ENCODE measurements at places on chromosomes 5 and 9.

GRCh38 chr5:173315495-173316338, 12.5 kb downstream of the STC2 start:
- DNase-seq: no peak

- DNase-seq: no peak
Measured at GRCh38 chr5:124057724-124058231, 545.8 kb downstream of the CSNK1G3 start.

DNA sequence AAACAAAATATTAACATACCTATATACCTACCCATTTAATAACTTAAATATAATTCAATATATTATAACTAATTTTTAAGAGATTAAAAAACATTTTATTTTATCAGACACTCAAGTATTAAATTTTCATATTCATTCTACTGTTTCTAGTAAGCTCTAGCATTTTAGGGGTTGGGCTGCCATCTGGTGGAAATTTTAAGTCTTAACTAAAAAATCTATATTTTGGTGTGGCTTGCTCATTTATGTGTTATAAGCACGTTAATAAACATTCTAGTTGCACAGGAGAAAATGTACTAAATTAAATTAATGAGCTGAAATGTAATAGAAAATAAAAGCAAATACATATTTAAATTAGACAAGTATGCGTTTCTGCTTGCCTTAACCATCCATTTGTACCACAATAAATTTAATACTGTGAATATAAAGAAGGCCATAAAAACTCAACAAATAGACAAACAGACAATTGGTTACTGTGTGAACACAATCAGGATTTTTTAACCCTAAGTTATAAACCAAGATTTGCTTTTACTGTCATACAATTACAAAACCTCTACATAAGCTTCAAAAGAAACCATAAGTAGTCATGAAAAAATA, 1728.3 kb upstream of the CDH9 start:
- DNase-seq: no peak

DNA sequence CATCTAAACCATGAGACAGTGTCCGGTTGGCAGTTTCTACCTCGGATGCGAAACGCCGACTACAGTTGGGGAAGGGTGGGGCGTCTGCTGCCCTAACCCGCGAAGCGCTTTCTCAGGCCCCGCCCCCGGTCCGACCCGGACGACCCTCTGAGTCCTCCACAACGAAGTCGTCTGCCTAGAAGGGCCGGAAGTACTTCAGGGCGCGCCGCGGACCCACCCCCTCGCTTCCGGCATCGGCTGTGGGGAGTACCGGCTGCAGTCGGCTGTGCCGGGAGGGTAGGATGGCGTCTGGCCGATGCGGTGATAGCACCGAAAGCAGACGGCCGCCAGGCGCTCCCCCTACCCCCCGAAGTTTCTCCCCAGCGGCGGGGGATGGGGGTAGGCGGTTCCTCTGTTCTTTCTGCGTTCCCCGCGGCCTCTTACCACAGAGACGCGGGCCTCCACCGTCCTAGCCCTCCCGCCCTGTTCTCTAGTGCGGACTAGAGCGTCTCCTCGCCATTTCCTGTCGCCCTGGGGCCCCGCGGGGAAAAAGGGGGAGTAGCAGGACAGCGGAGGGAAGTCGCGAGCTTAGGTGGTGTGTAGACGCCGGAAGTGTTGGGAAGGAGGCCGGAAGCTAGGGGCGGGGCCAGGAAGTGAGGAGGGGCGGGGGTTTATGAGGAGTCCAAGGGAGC, at the start of gene TRIM41:
Gene TRIM41 (plus strand): TSS at position 224 of the 671 bp plus-strand sequence. CDS start 719 bp downstream, outside the sequence.
- DNase-seq: peak; percentile 96

DNA sequence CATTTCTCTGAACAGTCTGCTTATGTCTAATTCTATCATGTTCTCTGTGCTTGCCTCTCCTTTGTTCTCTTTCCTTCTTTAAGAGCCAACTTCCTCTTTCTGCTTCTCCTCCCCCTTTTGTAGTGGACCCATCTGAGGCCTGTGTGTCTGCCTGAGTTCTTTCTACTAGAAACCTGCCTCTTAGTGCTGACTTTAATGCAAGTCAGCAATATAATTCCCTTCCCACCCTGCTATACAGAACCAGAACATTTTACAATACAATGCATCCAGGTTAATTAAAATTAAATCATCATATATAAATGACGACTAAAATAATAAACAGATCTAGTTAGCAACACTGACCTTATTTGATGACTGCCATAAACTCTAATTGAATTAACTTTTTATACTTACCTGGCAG, 82.6 kb upstream of the GAS1 start:
- DNase-seq: no peak

- DNase-seq: no peak
Measured at GRCh38 chr5:93088592-93089389, 492.2 kb downstream of the NR2F1-AS1 start.

GRCh38 chr5:73284985-73285384, 112.0 kb downstream of the TMEM174 start:
- no peak for DNase-seq

GRCh38 chr9:33106827-33107621, 30.6 kb upstream of the SMU1 start:
- no peak for DNase-seq

DNA sequence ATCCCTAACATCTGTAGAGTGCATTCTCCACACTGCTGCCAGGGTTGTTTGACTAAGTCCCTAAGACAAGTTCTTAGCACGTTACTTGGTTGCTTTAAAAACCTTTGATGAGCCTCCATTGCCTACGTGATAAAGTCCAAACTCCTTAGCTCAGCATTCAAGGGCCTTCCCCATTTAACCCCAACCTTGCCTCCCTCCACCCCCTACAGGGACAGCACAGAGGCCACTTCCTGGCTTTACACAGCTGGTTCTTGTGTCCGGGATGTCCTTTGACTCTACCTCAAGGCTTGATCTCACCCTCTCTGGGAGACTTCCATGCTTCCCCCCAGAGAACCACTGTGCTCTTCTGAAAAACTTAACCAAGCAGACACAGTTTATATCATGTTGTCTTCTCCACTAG, 29.4 kb downstream of the FAM240B start:
- DNase-seq: no peak

- no peak for DNase-seq
Measured at GRCh38 chr5:158483281-158483860, 616.3 kb downstream of the EBF1 start.

- DNase-seq: no peak
Measured at GRCh38 chr5:10726179-10726912, 34.7 kb downstream of the DAP start.

GRCh38 chr5:17304282-17304681, 86.9 kb downstream of the BASP1 start:
- no peak for DNase-seq

- DNase-seq: no peak
Measured at GRCh38 chr9:135796784-135797485, 95.0 kb downstream of the KCNT1 start.

GRCh38 chr9:116641292-116642059, 45.6 kb upstream of the TRIM32 start:
- no peak for DNase-seq

DNA sequence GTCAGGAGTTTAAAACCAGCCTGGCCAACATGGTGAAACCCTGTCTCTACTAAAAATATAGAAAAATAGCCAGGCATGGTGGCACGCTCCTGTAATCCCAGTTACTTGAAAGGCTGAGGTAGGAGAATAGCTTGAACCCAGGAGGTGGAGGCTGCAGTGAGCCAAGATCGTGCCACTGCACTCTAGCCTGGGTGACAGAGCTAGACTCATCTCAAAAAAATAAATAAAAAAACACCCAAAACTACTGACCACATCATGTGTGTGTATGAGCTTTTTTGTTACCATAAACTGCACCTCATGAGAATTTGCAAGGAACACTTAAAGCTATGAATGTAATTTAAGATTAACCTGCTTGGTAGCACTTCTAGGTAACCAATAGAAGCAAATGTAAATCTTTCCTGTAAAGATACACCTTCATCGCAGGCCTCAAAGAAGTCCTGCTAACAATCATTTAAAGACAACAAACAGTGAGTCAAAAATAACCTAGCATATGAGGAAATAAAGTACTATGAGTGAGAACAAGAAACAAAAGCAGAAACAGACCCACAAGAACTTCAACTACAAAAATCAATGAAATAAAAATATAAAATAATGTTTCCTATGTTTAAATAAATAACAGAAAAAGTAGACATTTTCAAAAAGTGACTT, 13.0 kb downstream of the SLC38A9 start:
- DNase-seq: no peak

GRCh38 chr5:137565450-137565849, 66.3 kb upstream of the SPOCK1 start:
- no peak for DNase-seq

DNA sequence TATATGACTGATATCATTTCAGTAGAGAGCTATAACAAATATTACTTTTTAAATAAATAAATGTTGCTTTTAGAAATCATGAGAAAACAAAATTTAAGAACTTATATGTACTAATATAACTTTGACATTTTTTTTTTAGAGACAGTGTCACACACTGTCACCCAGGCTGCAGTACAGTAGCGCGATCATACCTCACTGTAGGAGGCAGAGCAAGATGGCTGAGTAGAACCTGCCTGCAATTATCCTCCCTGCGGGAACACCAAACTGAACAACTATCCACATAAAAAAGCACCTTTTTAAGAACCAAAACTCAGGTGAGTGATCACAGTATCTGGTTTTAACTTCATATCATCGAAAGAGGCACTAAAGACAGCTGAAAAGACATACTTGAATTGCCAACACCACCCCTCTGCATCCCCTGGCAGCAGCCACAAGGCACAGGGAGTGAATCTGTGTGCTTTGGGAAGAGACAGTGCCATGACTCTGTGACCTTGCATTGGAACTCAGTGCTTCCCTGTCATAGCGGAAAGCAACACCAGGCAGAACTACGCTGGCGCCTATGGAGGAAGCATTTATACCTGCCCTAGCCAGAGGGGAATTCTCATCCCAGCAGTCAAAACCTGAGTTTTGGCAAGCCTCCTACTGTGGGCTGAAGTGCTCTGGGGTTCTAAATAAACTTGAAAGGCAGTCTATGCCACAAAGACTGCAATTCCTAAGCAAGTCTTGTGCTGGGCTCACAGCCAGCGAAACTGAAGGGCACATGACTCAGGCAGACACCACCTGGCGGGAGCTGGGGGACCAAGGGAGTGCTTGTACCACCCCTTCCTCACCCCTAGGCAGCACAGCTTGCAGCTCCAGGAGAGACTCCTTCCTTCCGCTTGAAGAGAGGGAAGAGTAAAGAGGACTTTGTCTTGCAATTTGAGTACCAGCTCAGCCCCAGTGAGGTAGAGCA, 142.7 kb downstream of the FBXL17 start:
- DNase-seq: no peak

GRCh38 chr5:4275232-4275631, 679.6 kb downstream of the IRX1 start:
- DNase-seq: no peak

DNA sequence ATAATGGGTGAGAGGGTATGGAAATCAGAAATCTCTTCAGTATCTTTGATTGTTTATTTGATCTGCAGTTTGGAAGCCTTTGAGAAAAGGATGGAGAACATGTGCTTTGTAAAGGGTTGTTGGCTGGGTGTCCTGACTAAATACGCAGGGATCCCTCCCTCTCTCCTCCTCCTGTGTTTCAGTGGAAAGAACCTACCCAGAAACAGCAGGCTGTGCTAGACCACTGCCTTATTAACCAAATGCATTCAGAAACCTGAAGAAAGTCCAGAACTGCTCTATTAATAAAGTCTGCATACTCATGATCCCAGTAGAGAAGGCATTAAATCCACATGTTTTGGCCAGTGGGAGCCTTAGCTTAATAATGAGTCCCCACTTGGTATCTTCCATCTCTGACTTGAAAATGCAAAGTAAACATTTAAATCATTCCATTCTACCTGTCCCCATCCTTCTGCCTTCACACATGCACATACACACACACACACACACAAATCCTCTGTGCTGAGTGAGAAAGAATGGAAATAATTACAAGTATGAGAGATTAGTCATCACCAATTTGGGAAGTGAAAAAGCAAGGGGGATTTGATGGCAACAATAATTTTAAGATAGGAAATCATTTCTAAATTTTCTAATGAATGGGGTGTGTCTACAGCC, 10.0 kb upstream of the LECT2 start:
- no peak for DNase-seq

- DNase-seq: no peak
Measured at GRCh38 chr5:150345716-150346115, 11.8 kb upstream of the TCOF1 start.

DNA sequence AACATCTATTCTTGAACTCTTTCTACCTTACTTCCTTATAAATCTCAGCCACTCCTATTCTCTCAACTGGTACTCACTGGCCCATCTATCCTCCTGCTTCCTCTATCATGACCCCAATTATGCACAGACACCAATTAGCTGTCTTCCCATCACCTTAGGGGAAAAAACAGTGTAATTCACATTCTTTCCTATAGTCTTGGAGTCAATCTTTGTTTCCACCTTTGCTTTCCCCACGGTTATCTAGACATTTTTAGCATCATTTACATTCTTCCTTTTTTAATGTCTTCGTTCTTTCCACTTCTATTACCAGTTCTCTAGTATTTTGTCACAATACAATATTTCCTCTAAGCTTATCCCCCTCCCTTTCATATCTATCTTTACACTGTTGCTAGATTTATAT, 449.4 kb downstream of the TMEM38B start:
- no peak for DNase-seq

GRCh38 chr9:121815084-121815483, 163.7 kb downstream of the DAB2IP start:
- DNase-seq: no peak

DNA sequence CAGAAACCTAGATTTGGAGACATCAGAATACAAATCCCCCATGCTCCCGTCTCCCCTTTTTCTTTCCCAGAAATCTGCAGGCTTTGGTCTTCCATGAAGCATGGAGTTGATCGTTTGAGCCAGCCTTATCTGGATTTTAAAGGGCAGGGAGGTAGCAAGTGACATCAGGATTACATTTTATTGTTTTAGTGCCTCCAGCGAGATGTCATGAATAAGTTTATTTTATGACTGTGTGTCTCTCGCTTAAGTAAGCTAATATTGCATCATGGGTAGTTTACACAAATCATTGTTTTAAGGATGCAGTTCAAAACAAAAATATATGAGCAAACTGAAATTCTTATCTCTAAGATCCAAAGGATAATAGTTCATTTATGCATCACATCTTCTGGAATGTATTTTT, 50.7 kb upstream of the TNFSF8 start:
- no peak for DNase-seq

DNA sequence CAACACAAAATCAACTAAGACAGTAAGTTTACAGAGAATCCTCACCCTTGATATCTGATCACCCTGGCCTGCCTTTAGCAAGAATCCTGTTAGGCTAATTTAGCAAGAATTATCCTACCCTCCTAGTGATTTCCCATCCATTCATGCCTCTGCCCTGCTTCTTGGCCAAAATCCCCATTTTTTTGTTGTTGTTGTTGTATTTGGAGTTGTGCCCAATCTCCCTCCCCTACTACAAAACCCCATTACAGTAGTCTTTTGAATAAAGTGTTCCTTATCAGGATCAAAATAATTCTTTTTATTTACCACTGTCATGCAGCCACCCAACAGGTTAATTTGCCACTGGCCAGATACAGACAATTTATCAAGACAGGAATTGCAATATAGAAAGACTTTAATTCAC, 58.5 kb upstream of the CLINT1 start:
- DNase-seq: no peak

GRCh38 chr5:80487444-80487828, 464 bp upstream of the FAM151B start:
- DNase-seq: no peak

Measured in activated T-helper 1 cell treated with anti-CD3 and anti-CD28 coated beads, Interleukin-2, amount 50 U/mL, for 16 hours (primary cell).